ENCODE measurements at places on chromosomes 6 and 20.

DNA sequence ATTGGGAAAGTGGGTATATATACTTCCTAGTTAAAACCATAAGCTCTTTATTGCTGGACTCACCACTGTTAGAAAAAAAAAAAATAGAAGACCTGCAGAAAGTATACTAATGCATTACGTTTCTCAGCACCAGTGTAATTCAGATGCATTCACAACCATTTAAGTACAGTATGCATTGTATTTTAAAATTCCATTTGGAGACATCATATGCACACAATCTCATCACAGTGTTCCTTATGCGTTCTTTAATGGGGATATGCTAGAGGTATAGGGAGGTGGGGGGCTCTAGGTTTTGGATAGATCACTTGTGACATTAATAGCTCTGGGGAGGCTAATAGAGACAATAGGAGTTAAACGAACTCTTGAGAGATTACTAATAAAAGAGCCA lies 9.4 kb downstream of the TFAP2A start:
- no peak for DNase-seq

DNA sequence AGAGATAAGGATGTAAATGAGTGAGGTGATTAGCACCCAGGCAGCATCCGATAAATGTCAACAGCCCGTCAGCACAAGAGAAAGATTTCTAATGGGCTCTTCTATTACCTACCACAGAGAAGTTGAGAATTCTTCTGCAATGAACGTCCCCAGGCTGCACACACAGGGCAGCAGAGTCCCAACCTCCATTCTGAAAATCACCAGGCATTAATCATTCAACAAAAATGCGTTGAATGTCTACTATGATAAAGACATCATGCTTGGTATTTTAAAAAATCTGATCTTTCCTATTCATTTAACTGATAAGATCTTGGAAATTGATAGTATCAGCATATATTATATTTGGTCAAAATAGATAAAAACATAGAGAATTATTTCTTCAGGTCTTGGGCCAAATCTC lies 59.5 kb upstream of the VGLL2 start:
- no peak for DNase-seq

GRCh38 chr20:4025125-4025524 lies 9.8 kb upstream of the RNF24 start:
- DNase-seq, result no peak

DNA sequence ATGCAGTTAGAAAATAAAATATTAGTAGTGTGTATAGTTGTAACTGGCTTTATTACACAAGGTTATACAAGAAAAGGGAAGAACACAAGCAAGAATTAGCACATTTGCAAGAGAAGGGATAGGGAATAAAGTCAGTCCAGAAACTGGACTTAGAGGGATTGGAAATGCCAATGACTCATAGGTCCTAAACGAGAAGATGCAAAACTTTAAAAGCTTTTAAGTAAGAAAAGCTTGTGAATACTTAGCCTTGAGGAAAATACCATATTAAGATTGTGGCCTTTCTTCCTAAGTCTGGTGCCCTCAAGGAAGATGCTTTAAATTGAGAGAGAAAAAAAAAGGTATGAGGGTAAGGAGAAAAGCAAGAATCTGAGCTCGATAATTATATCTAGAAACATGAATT lies 102.3 kb upstream of the MCHR2 start:
- no peak for DNase-seq

DNA sequence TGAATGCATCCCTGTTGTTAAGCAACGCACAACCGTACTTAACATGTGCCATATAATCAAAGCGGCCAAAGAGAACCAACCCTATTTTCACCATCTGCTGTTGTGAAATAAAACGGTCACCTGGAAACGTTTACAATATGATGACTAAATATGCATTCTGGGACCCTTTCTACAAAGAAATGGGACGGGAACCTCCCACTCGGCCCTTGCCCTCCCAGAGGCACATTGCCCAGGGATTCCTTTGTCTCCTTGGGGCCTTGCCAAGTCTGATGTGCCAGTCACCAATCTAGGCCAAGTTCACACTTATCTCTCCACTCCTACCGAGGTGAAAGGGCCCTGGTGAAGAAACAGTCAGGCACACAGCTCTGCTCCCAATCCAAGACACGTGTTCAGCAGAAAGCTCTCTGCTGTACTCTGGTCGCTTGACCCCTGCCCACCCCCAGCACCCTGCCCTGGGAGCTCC lies 427.4 kb upstream of the JARID2 start:
- no peak for DNase-seq

- DNase-seq, result no peak
Observed at GRCh38 chr20:32067234-32067821, 15.3 kb downstream of the HCK start.

DNA sequence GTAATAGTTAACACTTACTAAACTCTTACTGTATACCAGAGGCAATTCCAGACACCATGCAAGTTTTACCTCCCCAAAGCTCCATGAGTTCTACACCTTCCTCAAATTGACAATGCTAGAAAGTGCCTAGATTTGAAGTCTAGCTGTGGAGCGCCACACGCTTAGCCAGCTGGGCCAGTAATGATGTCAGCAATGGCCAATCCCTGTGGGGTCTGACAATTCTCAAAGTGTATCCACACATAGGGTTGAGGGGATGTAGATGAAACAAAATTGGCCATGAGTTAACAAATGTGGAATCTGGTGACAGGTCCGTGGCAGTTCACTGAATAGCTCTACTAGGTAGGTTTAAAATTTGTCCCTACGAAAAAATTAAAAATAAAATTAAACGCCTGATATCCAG lies 1.3 kb downstream of the ZNF343 start:
- DNase-seq, result no peak

DNA sequence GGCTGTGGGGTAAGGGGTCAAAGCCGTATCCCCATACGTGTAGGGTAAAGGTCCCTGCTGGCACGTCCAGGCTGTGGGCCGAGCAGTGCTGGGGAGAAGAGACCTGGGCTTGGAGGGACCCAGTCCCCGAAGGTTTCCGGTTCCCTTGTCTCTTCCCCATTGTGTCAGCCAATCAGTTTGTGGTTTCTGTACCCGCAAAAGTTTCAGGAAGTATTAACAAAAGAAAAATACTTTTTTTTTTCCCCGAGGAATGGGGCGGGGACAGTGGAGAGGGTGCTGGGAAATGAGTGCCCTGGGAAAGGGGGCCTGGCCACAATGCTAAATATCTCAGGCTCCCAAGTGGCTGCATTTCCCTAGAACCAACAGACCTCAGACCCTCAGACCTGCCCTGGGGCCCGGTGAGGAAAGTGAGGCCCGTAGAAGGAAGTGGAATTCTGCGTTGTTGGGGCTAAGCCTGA lies 15.2 kb upstream of the AMD1 start:
- no peak for DNase-seq

DNA sequence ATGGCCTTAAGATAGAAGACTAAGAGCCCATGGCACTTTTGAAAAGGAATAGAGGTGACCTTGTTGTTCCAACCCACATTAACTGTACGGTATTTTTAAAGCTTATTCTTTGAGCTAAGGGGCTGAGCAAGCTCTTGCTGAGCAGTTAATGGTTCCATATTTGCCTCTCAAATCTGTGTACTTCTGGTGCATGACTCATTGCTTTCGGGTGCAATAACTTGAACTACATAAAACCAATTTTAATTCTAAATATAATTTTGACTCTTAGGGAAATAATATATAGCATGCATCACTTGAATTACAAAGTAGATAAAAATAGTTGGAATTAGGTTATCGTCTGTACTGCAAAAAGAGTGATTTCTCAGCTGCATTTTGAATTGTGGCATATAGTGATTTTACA lies 348.1 kb upstream of the CITED2 start:
- no peak for DNase-seq

- DNase-seq, result no peak
Observed at GRCh38 chr6:24940311-24940917, 4.7 kb upstream of the RIPOR2 start.

Measured in activated CD4-positive, CD25-positive, alpha-beta regulatory T cell treated with anti-CD3 and anti-CD28 coated beads, Interleukin-2, amount 50 U/mL, for 16 hours (primary cell).